ENCODE measurements at places on chromosomes 16 and 17.
A peak's percentile ranks its signal among the peaks of the same experiment; 100 is the strongest.

GRCh38 chr16:30353438-30354129, 1.5 kb downstream of the CD2BP2 start:
- H3K36me3 ChIP-seq, result peaks cover 43% of the 10 kb centered on the region
- H3K27ac ChIP-seq, result no peak overlapping the region
- DNase-seq, result no peak
- peaks cover 24% of the 10 kb centered on the region for H3K4me1 ChIP-seq
- H3K27me3 ChIP-seq, result no peaks in the 10 kb centered on the region

DNA sequence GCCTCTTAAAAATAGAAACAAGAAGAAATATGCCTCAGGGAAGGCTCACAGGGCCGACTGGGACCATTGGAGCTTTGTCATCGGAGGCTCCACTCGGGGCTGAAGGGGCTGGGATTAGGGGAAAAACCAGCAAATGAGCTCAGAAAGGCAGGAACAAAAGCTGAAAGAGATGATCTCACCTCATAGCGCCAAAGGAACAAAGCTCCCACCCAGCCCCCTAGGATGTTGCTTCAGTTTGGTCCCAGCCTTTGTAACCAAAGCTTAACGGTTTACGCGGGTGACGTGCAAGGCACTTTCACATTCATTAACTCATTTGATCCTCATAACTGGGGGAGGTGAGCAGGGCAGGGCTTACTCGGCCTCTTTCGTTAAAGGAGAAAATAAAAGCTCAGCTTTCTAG, 168.5 kb upstream of the DYNLRB2 start:
- H3K4me1 ChIP-seq, result no peaks in the 10 kb centered on the region
- no peaks in the 10 kb centered on the region for H3K36me3 ChIP-seq
- H3K4me3 ChIP-seq, result no peak overlapping the region
- no peak overlapping the region for H3K27ac ChIP-seq
- no peak for DNase-seq

DNA sequence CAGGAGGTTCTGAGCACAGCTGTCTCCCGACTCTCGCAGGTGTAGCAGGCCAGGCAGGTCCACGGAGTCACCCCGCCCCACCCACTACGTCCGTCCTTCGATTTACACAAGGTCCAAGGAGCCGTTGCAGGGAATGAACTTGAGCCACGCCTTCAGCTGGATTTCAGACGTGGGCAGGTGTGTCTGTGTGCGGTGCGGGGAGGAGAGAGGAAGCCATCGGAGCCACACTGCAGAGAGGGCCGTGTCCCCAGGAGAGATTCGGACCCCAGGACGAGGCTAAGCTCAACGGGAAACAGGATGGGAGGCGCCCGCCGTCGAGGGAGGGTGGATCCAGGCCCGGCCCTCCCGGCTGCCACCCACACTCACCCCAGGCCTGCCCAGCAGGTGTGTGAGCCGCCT, 50.3 kb downstream of the RPH3AL start:
- no peaks in the 10 kb centered on the region for H3K36me3 ChIP-seq
- DNase-seq, result no peak
- H3K4me1 ChIP-seq, result no peaks in the 10 kb centered on the region
- no peaks in the 10 kb centered on the region for H3K27me3 ChIP-seq
- H3K27ac ChIP-seq, result no peak overlapping the region

GRCh38 chr17:77654296-77654695, 304.2 kb upstream of the TNRC6C start:
- DNase-seq, result no peak
- H3K36me3 ChIP-seq, result no peaks in the 10 kb centered on the region
- no peaks in the 10 kb centered on the region for H3K27me3 ChIP-seq

DNA sequence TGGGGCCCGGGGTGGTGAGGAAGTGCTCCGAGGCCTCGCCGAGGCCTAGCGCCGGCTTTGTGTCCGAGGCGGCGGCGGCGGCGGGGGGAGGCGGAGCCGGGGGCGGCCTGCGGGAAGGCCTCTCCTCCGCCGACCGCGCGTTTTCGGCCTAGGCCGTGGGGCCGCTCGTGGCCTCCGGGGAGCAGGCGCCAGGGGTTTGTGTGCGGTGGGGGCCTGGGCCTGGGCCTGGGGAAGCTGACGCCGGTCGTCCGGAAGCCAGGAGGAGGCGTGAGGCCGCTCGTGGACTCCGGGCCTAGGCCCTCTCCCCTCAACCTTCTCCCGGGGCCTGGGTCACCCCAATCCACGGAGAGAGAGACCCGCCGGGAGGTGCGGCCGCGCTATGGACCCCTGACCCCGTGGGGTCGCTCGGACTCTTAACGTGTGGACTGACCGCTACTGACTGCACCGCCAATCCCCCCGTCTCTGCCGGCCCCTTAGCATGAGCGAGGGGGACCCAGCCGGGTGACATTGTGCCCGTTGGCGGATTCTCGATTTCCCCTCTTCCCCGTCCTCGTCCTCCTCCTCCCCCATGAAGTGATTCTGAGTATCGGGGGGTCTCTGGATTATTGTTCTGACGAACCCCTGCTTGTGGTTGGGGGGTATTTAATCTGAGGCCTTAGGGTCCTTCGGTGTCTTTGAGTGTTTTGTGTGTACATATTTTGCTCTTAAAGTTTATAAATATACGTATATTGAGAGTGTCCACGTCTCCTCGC, 660 bp downstream of the RBBP6 start:
- H3K4me3 ChIP-seq, result peak overlapping the region; percentile 94
- H3K36me3 ChIP-seq, result no peaks in the 10 kb centered on the region
- peak overlapping the region; percentile 98 for H3K27ac ChIP-seq
- H3K4me1 ChIP-seq, result peaks cover 30% of the 10 kb centered on the region
- DNase-seq, result peak; percentile 41

Measured in effector memory CD4-positive, alpha-beta T cell (primary cell).